ENCODE measurements at places on chromosomes 4 and X.

- no peak for DNase-seq
Measured at GRCh38 chr4:21387683-21388082, 560.9 kb downstream of the KCNIP4 start.

GRCh38 chrX:27765718-27766117, 42.1 kb upstream of the MAGEB10 start:
- DNase-seq: no peak

- no peak for DNase-seq
Measured at GRCh38 chr4:185017964-185018772, at the start of gene HELT. Gene HELT (plus strand): TSS chr4:185018490. CDS start chr4:185018929, 439 bp downstream.

- no peak for DNase-seq
Measured at GRCh38 chr4:124386648-124387047, 325.9 kb downstream of the ANKRD50 start.

- no peak for DNase-seq
Measured at GRCh38 chr4:154961263-154961662, 180.2 kb downstream of the RBM46 start.

DNA sequence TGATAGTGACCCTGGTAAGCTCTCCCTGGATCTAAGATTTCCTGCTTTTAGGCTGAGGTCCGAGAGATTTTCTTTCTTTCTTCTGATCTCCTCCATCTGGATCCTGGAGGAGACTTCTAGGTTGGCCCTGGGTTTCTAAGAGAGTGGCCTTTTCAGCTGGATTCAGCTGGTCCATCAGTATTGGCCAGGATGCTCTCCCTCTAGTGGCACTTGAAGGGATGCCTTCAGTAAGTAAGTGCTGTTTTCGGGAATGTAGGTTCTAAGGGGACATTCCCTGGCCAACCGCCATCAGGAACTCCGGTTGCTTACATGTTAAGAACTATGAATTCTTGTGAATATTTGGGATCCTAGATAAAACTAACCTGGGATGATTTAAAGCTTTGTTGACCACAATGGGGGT, 56.9 kb downstream of the SERTM2 start:
- no peak for DNase-seq

DNA sequence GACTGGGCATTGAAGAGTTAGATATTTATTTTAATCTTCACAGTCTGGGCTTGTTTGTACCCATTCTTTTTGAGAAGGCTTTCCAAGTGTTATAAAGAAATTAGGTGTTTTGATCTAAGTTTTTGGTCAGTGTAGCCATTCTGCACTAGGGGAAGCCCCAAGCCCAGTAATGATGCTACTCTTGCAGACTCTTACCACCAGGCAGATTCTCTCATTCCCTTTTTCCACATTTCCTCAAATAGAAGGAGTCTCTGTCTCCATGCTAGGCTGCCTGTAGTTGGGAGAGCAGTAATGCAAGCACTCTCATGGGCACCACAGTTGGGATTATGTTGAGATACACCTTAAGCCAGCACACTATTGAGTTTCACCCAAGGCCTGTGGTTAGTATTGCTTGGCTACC, 21.5 kb downstream of the CDX4 start:
- DNase-seq: no peak

DNA sequence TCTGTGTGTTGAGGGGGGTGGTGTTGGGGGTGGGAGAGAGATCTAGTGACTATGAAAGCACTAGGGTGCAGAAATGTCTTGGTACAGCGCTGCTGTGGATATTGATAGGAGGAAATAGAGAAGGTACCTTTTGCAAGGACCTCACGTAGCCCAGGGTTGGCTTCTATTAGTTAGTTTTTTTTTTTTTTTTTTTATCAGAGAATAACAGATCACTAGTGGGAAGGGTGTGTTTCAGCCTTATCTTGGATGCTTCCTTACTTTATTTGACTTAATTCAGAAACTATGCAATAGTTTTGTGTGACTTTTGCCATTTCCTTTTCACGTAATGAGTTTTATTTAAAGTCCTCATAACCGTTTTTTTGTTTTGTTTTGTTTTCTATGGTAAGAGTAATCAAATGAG, 16.4 kb upstream of the PGRMC2 start:
- DNase-seq: no peak

- DNase-seq: no peak
Measured at GRCh38 chrX:25726539-25726938, 411.6 kb upstream of the MAGEB18 start.

- DNase-seq: no peak
Measured at GRCh38 chr4:40629401-40630334, at the start of gene RBM47. Gene RBM47 (minus strand): TSS chr4:40629864. CDS start chr4:40438893, 190,971 bp downstream.

- DNase-seq: no peak
Measured at GRCh38 chr4:48409203-48409602, 67.9 kb downstream of the SLAIN2 start.

DNA sequence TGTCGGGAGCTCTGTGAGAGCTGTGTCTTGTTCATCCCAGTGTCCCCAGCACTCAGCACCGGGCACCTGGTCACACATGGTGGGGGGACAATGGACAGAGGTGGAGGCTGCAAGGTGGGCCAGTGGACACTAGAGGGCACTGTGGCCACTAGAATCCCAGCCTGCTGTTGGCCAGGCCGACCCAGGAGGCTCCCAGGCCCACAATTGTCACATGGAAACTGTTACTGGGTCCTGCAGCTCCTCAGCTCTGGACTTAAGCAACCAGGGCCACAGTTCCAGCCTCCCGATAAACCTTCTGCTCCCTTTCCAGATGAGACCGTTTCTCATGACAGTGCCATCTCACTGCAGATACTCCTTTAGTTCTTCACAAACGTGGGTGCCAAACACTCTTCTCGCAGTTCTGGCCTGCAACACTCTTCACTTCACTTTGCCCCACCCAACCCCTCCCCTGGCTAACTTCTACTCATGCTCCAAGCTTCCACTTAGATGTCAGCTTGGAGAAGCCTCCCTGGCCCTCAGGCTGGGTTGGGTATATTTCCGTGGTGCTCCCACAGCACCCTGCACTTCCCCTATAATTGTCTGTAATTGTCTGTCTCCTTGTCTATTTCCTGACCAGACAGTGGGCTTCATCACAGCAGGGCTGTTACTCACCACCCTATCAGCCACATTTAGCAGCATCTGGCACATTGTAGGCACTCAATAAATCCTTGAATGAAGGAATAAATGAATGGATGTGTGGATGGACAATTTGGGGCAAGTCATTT, 3.5 kb upstream of the IQSEC2 start:
- DNase-seq: no peak

DNA sequence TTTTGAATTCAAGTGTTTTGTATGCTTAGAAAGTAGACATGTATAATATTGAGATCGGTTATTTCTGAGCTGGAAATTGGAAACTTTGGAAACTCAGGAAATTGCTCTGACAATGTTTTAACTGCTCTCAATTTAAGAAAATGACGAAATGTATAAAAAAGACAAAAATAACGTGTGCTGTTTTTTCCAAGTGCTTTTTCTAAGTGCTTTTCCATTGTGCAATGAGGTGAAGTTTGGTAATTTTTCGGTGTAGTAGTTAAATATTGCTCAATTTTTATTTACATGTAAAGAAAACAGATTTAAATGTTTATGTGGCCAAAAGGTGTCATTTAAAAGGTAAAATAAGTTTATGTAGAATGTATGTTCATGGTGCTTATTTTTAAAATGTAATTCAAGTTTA, 39.4 kb upstream of the RHOH start:
- DNase-seq: no peak

DNA sequence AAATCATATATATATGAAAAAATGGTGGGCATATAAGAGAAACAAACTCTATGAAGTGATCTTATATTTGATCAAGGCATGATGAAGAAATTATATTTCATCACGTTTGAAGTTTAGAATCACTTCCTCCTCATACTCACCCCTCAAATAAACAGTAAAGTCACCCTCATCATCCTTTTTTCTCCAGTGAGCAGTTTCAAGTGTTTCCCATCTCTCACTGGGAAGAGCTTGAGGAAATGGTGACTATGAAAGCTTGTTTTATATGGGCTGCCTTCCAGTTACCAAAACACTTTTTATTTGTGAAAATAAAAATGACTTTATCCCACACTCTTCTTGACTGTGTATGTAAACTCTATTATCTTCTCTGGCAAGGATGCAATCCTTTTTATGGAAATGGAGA, 16.8 kb downstream of the PDLIM3 start:
- DNase-seq: no peak

- DNase-seq: no peak
Measured at GRCh38 chrX:14243823-14244222, 214.1 kb upstream of the GEMIN8 start.

Data from stimulated activated CD4-positive, alpha-beta T cell treated with anti-CD3 and anti-CD28 coated beads, Interleukin-15, amount 100 ng/mL, for 48 hours (primary cell).